ENCODE measurements at places on chromosomes 1 and 21. TPM values are rescaled to one million over a fixed set of nuclear protein-coding genes. Genes with fewer than 3 reads are reported as not detected.
A peak's percentile ranks its signal among the peaks of the same experiment; 100 is the strongest.

GRCh38 chr1:28914228-28915030, at the start of gene EPB41:
EPB41 (plus strand) TSS chr1:28914569; CDS start chr1:28987438, 72,869 bp downstream.
- peak; percentile 93 for DNase-seq

- DNase-seq, result no peak
Observed at GRCh38 chr1:98385652-98386051, 275.9 kb upstream of the SNX7 start.

Gene RPTN
- not detected for polyA plus RNA-seq

Gene MTF2
- 7.6 TPM for polyA plus RNA-seq

- no peak for DNase-seq
Observed at GRCh38 chr1:41766041-41766440, 152.7 kb downstream of the HIVEP3 start.

DNA sequence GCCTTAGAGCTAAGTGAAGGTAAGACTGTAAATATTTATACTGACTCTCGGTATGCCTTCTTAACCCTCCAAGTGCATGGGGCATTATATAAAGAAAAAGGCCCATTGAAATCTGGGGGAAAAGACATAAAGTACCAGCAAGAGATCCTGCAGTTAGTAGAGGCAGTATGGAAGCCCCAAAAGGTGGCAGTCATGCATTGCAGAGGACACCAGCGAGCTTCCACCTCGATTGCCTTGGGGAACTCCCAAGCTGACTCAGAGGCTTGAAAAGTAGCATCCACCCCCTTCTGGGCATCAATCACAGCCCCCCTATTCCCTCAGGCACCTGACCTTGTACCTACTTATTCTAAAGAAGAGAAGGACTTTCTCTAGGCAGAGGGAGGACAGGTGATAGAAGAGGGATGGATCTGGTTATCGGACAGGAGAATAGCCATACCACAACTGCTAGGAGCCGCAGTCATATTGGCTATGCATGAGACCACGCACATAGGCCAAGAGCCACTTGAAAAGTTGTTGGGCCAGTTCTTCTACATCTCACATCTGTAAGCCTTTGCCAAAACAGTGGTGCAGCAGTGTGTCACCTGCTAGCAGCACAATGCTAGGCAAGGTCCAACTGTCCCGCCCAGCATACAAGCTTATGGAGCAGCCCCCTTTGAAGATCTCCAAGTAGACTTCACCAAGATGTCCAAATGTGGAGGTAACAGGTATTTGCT, 19.4 kb downstream of the PLA2G2F start:
- DNase-seq, result no peak

DNA sequence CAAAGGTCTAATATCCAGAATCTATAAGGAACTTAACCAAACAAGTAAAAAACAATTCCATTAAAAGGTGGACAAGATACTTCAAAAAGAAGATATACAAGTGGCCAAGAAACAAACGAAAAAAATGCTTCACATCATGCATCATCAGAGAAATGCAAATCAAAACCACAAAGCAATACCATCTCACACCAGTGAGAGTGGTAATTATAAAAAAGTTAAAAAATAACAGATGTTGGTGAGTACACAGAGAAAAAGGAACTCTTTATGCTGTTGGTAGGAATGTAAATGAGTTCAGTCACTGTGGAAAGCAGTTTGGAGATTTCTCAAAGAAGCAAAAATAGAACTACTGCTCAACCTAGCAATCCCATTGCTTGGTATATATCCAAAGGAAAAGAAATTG, 218.6 kb downstream of the SLC44A5 start:
- no peak for DNase-seq

DNA sequence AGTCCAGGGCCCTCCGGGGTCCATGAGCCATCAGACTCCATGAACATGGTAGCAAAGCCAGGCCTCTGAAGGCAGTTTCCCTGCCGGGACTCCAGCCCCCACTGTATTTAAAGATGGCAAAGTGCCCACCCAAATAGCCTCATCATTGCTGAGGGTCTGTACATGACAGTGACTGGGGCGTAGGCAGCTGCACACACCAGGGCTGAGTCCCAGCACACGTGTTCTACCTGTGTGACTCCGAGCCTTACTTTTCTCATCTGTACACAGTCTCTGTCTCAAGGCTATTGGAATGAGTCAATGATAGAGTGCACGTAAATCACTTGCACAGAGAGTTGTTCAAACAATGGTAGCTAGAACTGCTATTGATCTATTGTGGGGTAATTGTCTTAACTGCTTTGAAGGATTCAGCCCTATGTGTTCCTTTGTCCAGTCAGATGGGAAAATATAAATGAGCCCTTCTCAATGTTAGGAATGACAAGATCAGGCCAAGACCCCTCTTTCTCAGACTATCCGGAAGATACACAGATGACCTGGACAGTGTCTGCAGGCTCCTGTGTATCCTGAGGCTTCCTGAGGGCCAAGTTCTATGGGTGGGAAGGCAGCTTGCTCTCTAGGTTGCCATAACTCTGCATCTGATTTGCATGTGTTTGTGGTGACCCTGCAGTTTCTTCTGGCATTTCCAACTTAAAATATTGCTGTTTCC, 48.9 kb downstream of the RASSF5 start:
- DNase-seq, result no peak

GRCh38 chr1:109823543-109824348, 60.0 kb upstream of the EPS8L3 start:
- DNase-seq, result peak; percentile 73

Measured in psoas muscle (tissue), 8 donors.